ENCODE measurements at places on chromosomes 6 and 20.

- DNase-seq = no peak
These were observed 10.7 kb downstream of the ANKRD6 start for GRCh38 chr6:89443658-89444057.

DNA sequence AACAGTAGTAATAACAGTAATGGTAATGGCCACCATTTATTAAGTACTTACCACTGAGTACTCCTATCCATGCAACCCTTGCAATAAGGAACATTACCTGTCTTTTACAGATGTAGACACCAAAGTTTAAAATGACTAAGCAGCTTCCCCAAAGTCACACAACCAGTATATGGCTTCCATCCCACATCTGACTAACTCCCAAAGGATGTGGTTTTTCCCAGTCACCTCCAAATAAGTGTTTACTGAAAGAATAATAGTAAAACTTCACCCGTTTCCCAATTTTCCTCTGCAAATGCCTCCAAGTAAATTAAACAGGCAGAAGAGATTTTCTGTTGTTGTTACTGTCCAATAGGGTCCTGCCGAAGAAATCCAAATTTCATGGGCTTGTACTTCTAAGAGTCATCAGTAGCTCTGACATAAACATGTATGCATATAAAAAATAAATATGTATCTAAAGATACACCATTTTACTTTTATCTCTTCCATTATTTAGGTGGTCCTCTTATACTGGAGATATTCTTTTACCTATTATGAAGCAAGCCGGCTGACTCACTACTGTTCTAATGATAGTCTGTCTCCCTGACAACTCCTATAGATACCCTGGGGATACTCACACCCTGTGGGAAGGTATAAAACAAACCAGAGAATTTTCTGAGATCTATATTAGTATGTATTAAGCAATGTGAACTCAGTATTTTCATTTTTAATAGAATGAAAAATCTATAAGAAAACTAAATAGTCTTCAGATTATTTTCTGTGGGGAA is 77.9 kb upstream of the ID4 start:
- no peak for DNase-seq

- DNase-seq = no peak
These were observed 5.7 kb downstream of the KCNK5 start for GRCh38 chr6:39223555-39223954.

DNA sequence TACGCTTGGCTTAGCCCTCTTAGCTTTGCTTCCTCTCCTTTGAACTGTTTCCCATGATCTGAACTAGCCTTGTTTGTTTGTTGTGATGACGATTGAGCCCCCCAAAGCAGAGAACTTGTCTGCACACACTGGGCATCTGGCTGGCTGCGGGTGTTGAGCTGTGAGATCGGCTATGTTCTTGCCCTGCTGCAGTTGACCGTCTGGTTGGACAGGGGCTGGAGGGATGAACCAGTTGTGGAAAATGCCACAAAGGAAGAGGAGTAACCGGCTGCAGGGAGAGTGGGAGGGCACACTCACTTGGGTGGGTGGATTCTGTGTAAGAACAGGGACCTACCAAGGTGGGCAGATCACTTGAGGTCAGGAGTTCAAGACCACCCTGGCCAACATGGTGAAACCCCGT is 12.4 kb upstream of the RSPO4 start:
- no peak for DNase-seq

GRCh38 chr6:167934426-167934864 is 63.0 kb upstream of the KIF25 start:
- DNase-seq = no peak

DNA sequence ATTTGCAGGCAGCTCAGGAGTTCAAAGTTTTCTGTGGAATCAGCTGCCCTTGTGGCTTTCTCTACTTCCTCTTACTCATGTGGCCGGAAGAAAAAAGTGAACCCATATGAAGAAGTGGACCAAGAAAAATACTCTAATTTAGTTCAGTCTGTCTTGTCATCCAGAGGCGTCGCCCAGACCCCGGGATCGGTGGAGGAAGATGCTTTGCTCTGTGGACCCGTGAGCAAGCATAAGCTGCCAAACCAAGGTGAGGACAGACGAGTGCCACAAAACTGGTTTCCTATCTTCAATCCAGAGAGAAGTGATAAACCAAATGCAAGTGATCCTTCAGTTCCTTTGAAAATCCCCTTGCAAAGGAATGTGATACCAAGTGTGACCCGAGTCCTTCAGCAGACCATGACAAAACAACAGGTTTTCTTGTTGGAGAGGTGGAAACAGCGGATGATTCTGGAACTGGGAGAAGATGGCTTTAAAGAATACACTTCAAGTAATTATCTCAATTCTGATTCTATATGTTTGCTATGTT is 1.1 kb downstream of the MGME1 start:
- peak; percentile 14 for DNase-seq

DNA sequence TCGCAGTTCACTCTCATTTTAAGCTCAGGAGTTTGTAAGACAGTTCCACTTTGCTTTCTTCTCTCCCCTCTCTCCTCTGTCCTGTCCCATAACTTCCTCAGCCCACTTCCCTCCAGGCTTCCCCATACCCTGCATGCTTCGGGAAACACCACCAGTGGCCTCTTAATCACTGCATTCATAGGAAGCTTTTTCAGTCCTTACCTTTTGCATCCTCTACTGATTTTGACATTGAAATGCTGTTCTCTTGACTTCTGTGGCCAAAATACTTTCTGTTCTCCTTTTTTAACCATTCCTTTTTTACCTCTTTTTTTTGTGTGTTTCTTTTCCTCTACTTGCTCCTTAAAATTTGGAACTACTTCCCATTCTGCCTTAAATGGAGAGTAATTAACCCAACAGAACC is 69.7 kb downstream of the HIVEP1 start:
- DNase-seq = no peak

DNA sequence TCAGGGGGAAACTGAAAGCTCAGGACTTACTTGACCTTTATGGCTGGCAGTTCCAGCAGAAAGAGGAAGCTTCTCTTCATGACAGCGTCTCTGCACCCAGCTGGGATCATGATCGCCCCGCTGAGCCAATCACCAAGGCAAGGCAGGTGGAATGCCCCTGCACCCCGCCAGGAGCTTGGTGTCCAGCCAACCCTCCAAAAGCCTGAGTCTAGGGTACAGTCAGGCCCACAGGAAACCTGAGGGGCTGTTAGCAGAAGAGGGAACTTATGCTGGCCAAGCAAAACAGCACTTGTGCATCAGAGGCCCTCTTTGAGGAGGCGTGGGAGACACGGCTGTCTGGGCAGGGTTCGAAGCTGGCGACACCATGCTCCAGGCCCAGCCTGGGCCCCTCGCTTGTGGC is 188.3 kb upstream of the GMDS start:
- DNase-seq = no peak

DNA sequence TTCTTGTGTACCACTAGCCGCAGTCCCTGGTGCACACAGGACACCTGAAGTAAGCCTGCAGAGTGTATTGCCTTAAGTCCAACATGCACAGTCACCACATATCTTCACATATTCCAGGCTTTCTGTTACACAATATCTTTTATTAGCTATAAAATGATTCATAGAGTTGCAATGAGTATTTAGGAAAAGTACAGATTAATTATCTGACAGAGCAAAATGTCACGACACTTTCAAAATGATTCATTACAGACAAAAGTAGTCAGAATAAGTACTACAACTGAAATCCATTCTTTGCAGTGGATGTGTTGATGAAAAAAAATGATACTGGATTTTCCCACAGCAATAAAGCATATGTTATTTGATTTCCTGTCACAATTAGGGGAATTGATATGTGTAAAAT is 199.5 kb upstream of the ASCC3 start:
- no peak for DNase-seq

- DNase-seq = no peak
These were observed 1274.9 kb upstream of the GJE1 start for GRCh38 chr6:140857739-140858380.

DNA sequence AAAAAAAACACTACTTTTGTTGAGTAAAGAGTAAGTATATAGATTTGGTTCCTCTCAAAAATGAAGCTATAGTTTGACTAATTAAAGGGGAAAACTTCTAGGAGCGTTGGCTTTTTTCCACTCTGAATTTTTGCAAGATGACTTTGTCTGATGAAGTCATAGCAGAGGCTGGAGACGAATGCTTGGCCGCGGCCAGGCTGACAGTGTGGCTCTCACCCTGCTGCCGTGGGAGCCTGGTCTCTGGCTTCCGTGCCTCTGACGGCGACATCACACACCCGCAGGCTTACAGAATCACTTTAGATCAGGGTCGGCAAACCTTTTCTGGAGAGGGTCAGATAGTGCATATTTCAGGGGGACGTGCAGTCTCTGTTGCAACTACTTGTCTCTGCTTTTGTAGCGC is 145.0 kb downstream of the PHACTR3 start:
- no peak for DNase-seq

- no peak for DNase-seq
These were observed 111.7 kb upstream of the CD93 start for GRCh38 chr20:23197836-23198235.

DNA sequence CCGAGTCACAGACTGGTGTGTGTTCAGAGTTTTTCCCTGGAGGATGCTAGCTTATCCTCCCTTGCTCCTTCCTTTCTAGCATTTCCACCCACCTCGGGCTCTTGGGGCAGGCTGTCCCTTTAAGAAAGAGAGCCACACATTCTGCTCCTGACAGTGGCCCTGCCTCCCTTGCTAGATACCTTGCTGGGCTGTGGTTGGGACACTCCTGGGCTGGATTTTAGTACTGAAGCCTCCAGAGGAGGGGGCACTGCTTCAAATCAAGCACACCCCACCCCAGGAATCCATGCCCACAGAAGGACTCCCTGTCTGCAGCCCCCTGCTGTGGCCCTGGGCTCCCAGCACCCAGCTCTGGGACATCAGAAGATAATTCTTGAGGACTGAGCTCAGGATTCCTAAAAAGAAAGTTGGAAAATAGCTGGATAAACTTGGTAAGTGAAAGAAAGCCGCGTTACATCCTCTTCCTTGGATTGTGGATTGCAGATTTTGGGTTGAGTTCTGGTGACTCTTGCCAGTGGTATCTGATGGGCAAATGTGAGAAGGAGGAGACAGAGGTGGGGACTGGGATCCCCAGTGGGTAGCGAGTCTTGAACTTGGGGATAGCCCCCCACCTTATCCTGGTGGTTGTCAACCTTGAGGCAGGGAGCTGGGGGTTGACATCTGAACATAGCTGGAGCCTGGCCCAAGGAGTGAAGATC is 29.0 kb downstream of the DAAM2 start:
- DNase-seq = no peak

- DNase-seq = no peak
These were observed 7.7 kb downstream of the LSM14B start for GRCh38 chr20:62129731-62130531.

DNA sequence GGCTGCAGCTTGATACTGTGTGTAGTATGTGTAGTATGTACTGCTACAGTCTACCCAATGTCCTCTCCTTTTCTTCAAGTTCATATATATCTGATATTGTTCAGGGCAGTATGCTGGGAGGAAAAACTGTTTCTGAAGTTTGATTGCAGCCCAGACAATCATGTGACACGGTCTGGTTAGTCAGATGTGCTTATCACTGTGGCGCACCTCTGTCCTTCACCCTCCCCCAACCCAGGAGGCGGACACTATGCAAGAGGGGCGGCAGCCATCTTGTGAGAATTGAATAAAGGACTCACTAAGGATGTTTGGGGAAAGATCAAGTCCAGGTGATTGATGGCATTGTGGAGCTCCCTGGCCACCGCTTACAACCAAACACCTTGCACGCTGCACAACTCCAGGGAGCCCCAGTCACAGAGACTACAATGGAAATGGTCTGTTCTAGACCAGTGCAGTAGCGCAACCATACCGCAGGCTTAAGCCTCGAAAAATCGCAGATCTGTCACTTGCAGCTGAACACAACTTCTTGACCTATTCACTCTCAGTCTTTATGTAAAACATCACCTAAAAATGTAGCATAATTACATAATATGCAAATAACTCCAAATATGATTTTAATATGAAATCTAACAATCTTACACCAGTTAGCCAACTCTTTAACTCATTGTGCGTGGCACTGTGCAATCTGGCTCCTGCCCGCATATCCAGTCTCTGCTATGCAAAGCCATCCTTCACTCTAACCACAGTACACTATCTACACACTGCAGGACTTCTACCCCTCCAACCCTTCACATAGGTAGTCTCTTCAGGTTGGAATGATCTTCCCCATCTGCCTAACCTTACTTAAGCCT is 79.3 kb downstream of the VGLL2 start:
- DNase-seq = no peak

DNA sequence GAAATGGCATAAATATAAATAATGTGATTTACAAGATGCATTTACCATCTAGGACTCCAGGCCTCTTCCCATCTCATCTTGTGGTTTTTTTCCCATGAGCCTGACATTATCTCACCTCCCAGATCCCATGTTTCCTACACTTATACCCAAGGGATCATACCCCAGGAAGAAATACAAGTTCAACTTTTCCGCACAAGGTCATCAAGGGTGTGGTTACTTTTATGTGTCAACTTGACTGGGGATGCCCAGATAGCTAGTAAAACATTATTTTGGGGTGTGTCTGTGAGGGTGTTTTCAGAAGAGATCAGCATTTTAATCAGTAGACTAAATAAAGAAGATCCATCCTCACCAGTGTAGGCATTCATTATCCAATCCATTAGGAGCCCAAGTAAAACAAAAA is 176.3 kb upstream of the TNFAIP3 start:
- no peak for DNase-seq

GRCh38 chr6:21856456-21856825 is 262.9 kb downstream of the SOX4 start:
- no peak for DNase-seq
